NCI-H345 (cell line): ENCODE measurements at places on chromosomes 7 and 10.
A peak's percentile ranks its signal among the peaks of the same experiment; 100 is the strongest.

DNA sequence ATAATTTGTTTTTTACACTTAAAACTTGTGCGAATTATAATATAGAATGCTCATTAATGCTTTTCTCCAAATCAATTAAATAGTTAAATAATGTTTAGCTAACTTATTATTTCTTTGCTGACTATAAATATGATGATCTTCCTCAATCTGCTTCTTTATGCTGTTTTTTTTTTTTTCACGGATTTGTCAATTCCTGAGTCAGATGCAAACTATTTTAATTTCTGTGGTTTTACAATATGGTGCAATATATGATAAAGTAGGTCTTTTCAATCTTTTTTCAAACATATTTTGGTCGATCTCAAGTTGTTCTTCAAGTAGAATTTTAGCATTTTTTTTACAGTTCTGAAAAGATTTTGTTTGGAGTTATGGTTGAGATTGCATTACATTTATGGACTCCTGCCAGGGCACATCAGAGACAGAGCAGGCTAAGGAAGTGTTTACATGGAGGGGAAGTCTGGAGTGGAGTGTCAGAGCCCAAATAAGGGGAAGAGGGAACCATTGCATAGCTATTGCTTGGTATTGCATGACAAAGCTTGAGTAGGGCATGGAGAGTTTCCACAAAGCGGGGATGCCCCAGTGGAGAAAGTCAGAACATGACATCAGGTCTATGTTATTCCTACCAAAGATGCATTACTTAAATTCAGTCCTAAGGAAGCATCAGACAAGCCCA, 204.4 kb downstream of the OTUD1 start:
- no peak for DNase-seq

DNA sequence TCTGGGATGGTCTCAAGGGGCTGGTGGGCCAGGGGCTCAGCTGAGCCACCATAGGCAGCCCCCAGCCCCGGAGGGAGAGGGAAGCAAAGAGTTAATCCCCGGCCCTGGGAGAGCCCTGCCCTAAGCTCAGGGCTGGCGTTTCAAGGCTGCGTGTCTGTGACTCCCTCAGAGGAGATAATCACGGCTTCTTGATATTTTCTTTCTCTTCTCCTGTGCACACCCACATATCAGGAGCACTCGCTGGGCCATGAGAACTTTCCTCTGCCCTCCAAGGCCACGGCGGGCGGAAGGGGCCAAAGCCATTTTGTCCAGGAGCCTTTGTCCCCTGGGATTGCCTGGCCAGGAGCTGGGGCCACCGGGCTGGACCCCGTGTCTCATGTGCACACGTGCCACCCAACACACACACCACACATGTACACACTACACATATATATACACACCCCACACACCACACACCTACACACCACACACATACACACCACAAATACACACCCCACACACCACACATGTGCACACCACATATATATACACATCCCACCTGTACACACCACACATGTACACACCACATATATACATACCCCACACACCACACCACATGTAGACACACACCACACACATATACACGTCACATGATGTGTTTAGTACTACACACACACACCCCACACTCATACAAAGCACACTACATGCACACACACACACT, 16.9 kb downstream of the VENTX start:
- no peak for DNase-seq

GRCh38 chr7:29565982-29566746, 2.5 kb downstream of the PRR15 start:
- no peak for DNase-seq

DNA sequence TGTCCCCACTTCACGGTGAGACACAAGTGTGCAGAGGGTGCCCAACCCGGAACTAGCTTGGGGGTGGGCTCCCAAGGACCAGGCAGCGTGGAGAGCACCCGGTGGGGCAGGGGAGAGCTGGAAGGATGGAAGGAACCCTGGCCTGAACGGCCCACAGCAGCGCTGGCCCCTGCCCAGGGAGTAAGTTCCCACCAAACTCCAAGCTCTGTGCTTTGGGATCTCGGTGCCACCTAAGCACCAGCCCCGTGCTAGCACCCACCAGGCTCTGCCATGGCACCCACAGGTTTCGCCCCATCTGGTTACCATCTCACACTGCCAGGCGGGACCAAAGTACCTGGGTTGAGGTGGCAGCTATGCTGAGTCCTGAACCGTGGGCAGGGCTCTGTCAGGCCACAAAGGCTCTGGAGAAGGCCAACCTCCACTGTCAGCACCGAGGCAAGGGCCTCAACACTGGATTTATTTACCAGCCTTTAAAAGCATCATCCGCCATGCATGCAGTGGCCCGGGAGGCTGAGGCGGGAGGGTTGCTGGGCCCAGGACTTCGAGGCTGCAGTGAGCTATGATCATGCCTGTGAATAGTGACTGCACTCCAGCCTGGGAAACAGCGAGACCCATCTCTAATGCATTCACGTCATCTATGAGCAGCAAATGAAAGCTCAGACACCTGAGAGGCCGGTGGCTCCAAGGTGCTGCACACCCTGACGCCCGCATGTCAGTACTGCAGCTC, 16.0 kb downstream of the GPER1 start:
- DNase-seq: no peak

GRCh38 chr10:133329491-133330202, 7.0 kb downstream of the CALY start:
- peak; percentile 80 for DNase-seq

GRCh38 chr7:112262855-112263487, 56.5 kb downstream of the ZNF277 start:
- no peak for DNase-seq
